ENCODE measurements at places on chromosomes 5 and 9.
A peak's percentile ranks its signal among the peaks of the same experiment; 100 is the strongest.

GRCh38 chr5:180007582-180007981, 64.0 kb downstream of the RNF130 start:
- no peak for DNase-seq

- no peak for DNase-seq
Measured at GRCh38 chr9:134320868-134321471, 5.3 kb upstream of the RXRA start.

- no peak for DNase-seq
Measured at GRCh38 chr5:147332658-147333057, 97.8 kb downstream of the STK32A start.

- peak; percentile 7 for DNase-seq
Measured at GRCh38 chr9:1869843-1870242, 145.3 kb upstream of the SMARCA2 start.

- DNase-seq: no peak
Measured at GRCh38 chr5:143114481-143114880, 289.0 kb downstream of the NR3C1 start.

DNA sequence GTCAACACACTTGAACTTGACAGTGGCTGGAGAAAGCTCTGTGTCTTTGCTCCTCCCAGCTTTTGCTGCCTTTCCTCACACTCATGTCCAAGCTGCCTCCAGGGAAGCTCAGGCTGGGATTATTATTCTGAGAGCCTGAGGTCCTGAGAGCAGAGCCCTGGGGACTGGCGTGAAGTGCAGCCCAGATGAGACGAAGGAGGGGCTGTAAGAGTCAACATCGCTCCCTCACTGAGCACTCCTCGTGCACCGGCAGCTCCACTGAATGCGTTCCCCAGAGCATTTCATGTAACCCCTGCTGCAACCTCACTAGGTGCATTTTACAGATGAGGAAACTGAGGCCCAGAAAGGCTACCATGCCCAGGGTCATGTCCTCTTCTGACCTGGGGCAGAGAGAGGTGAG, 63.5 kb upstream of the PHYKPL start:
- no peak for DNase-seq

DNA sequence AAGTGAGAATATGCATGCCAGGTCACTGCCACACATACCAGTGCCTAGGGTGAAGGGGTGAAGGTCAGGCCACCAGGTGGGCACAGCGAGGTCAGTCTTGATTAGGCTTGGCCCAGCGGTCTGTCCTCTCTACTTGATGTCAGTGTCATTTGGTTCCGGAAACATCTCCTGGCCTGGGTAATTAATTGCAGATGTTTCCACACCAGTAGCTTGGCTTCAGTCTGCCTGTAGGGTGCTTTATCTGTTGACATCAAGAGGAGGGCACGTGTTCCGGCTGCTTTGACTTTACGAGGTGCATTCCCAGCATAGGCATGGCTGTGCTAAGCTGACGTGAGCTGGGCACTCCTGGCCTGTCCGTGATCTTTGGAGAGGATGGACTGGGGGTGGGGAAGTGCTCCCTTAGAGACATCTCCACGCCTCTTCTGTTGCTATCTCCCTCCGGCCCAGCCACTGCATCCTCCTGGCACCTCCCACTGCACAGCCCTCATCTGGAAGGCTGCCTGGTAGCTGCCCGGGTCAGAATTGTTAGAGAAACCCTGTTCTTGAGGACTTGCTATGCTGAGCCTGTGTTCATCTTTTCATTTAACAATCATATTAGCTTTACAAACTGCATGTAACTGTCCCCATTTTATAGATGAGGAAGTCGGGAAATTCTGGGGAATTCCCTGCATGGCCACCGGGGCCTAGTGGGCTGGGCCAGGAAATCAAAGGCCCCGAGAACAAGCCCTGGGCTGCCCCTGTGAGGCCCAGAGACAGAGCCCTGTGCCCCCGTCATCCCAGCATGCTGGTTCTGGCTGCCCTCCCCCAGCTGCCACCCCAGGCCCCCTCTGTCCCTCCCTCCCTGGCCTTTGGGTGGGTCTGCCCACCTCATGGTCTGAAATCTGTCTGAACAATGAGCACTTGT, 29.1 kb downstream of the JADE2 start:
- peak; percentile 27 for DNase-seq

GRCh38 chr9:107794259-107794658, 304.7 kb upstream of the KLF4 start:
- no peak for DNase-seq

GRCh38 chr5:175246889-175247520, 197.0 kb downstream of the DRD1 start:
- no peak for DNase-seq

- no peak for DNase-seq
Measured at GRCh38 chr5:77369566-77369965, 122.5 kb downstream of the WDR41 start.

GRCh38 chr5:35899800-35900199, 38.6 kb downstream of the CAPSL start:
- no peak for DNase-seq

DNA sequence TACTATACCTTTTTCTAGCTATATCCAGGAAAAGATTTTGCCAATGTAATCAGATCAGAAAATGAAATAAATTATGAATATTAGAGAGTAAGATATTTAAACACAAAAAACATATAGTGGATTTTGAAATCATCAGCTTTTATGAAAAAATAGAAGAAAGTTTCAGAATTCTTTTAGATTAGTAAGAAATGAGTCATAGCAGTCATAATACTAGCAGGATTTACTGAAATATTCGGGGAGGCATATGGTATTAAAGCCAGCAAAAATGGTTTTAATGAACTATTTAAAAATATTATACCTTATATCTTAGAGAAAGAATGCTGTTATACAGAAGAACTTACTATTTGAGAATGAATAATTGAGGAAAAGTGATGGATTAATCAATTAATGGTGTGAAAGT, 303.6 kb upstream of the NUDT12 start:
- DNase-seq: no peak

GRCh38 chr9:89687188-89687587, 82.4 kb downstream of the GADD45G start:
- no peak for DNase-seq

DNA sequence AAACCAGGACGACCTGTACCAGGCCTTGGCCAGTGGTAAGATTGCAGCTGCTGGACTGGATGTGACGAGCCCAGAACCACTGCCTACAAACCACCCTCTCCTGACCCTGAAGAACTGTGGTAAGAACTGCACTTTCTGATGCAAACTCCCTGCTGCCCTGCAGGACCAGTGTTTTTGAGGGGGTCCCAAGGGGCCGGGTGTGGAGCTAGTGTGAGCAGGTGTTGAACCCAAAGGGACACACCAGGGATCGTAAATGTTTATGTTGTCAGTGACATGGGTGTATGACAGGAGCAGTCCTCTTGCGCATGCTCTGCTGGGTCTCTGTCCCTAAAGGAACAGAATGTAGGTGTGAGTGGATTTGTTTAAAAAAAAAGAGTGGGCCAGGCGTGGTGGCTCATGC, 9.5 kb downstream of the GRHPR start:
- DNase-seq: no peak

Data from CD4-positive, alpha-beta T cell treated with Interleukin-6 at 100 ng/mL for 8 hours (primary cell).